Stimulated activated CD8-positive, alpha-beta memory T cell treated with anti-CD3 and anti-CD28 coated beads, Interleukin-7, amount 100 ng/mL, for 1 hour (primary cell): ENCODE measurements at places on chromosomes 7 and 10.

GRCh38 chr7:45132708-45133320 lies 21.3 kb upstream of the TBRG4 start:
- no peak for DNase-seq

GRCh38 chr7:5349005-5349380 lies 66.2 kb downstream of the SLC29A4 start:
- DNase-seq, result no peak

DNA sequence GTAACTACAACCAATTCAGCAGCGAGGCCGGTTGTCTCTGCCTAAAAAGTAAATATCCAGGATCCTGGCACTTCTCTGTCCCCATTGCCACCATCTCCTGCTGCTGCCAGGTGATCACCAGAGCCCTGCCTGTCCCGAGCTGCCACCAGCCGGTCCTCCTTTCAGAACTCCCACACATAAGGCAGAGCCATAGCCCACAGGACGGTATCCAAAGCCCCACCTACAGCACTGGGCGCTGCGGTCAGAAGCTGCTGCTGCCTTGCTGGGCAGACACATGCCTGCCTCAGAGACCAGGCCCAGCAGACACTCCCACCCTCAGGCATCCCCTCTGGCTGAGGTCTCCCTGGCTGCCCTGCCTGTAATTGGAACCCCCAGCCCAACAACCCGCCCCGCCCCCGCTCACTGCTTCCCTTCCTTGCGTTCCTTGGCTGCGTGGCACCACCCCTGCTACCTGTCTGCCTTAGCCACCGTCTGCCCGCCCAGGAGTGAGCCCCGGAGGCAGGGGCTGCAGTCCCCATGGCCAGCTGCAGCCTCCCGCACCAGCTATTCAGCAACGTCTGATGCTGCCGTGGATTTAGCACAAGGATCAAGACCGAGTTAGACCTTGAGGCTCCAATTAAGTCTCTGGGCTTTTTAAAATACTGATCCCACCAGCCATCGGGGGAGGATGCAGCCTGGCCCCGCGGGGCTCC lies 100.7 kb downstream of the CYTH3 start:
- DNase-seq, result no peak

DNA sequence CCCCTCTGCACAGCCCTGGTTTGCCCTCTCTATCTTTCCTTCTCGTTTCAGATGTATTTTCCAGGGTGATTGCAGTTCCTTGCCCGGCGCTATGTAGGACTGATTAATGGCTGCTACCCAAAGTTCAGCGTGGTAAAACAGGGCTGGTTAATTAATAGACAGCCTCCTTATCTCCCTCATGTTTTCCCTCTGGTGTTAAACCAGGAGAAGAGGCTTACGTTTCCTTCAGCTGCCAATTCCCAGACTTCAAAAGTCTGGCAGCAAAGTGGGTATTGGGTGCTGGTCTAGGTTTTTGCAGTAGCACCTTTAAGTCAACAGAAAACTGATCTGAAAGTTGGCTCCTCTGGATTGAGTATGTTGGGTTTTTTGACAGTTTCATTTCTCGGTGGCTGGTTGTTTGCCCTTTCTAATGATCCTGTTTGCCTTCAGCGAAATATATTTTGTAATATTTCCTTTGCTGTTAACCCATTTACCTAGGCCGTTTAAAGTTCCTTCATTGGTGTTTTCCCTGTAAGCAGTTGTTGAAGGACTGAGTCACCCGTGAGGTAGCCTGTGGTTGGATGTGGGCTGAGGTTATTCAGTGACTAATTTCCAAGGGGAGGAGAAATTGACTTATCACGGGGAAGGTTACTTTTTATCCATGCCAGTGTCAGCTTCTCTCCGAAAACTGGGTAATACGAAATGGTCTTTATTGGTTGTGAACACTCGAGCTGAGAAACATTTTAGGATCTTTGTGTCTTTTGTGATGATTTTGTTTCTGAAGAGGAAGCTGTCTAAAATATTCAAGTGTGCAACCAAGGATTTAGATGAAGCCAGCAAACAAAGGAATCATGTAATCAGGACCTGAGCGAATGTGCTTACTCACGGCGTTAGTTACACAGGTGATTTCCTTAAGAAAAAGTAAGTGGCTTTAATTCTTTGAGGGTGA lies 257.2 kb downstream of the KIAA1217 start:
- DNase-seq, result no peak

GRCh38 chr7:31475368-31475767 lies 38.5 kb upstream of the ITPRID1 start:
- DNase-seq, result no peak
